Activated CD8-positive, alpha-beta T cell treated with anti-CD3 and anti-CD28 coated beads for 36 hours (primary cell): ENCODE measurements at places on chromosomes 12 and 14.

- no peak for DNase-seq
These were observed 449.1 kb upstream of the SOX5 start for GRCh38 chr12:24398605-24399004.

- DNase-seq = no peak
These were observed 36.2 kb downstream of the PAPOLA start for GRCh38 chr14:96538097-96538989.

DNA sequence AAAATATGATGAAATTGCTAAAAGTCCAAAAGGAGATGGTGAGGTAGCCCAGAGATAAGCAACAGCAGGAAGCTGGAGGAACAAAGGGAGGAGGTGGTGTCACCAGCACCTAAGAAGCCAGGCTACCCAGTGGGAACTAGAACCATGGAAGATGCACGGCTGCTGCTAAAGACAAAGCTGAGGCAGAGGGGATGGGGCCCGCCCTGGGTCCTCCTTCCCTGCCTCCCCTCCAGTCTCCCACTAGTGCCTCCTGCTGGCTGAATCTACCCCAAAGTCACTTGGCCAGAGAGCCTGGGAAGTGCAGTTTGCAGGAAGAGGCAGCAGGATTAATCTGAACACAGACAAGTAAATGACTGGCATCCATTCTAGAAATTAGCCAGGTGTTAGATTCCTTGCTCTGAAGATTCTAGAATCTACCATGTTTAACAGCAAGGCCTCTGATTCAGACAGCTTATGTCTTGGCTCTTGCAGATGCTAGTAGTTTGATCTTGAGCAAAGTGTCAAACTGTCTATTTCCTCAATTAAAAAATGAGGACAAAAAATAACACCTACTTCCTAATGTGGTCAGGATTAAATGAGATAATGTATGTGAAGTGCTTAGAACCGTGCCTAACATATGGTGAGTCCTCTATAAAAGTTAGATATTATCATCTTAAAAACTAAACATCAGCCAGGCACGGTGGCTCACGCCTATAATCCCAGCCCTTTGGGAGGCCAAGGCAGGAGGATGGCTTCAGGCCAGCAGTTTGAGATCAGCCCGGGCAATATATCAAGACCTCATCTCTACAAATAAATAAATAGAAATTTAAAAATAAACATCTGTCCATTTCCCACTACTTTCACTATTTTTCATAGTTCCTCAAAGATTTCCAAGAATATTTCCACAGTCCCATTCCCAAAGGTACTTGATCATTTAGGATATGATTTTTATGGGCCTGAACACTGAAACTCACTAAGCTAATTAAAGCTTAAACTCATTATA, 5.8 kb upstream of the LRP10 start:
- DNase-seq = peak; percentile 33

DNA sequence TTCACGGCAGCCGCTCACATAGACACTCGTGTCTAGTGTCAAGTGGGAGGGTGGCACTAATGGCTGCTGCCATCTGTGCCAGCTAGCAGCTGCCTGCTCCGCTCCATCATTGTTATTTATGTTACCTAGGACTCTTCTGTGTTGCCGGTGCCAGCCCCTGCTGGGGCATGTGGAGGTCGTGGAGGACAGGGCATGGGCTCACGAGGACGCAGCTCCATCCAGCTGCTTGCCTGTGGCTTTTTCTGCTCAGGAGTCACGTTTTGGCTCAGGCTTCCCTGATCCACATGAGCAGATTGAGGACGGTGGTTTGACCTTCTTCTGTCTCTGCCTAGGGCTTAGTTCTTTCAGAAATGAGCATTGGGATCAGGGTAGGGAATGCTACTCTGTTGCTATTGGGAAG, 31.2 kb downstream of the TPCN1 start:
- no peak for DNase-seq

- no peak for DNase-seq
These were observed 24.5 kb downstream of the PPFIBP1 start for GRCh38 chr12:27548301-27549199.
